ENCODE measurements at places on chromosomes 4 and X.

GRCh38 chr4:56821381-56822243 lies at the start of gene SPINK2:
SPINK2 (minus strand) TSS chr4:56821701; CDS start chr4:56821662, 39 bp downstream.
- DNase-seq, result peak; percentile 95

GRCh38 chrX:106932960-106933537 lies 12.8 kb downstream of the CLDN2 start:
- DNase-seq, result no peak

DNA sequence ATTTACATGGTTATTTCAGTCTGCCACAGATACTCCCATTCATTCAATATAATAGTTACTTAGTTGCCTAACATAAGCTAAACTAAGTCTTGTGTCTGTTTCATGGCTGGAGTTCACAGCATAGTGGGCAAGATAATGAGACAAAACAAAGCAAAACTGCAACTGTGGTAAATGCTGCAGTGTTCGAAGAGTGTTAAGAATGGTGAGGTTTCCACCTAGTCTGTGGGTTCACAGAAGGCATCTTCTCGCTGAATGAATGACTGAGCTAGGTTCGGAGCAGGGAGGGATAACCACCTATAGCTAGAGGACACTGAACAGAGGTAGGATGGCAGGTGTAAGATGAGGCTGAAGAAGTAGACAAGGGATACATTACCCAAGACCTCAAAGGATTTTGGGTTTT lies 171.0 kb downstream of the FBXW7 start:
- DNase-seq, result no peak

DNA sequence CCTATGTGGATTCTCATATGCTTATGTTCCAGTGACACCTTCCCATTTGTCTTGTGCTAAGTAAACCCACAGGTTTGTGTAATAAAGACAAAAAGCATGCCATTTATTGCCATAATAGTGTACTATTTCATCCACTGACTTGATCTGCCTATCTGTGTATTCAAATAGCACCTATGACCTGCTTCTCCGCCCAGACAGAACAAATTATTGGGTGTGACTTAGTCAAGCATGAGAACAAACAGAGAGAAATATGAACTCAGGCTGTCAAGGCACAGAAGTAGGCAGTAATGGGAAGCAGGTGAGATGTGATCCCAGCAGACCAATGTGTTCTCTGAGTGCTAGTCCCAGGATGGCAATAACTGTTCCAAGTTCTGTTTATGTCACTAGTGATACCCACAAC lies 25.4 kb downstream of the ELOVL6 start:
- peak; percentile 23 for DNase-seq

GRCh38 chrX:131827935-131828334 lies 195.2 kb upstream of the STK26 start:
- peak; percentile 29 for DNase-seq

DNA sequence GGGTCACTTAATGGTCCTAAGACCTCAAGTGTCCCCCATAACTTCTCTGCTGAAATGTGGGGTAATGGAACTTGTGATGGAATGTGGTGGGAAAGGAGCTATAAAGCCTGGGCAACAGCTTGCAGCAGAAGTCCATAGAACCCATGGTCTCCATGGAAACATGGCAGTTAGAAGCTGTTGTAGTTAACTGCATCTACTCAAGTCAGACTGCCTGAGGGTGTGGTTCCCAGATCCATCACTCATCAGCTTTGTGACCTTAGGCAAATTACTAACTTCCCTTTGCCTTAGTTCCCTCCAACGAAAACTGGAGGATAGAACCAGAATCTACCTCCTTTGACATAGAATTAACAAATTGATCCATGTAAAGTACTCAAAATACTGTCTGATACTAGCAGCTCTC lies 113.0 kb downstream of the SPATA18 start:
- no peak for DNase-seq

DNA sequence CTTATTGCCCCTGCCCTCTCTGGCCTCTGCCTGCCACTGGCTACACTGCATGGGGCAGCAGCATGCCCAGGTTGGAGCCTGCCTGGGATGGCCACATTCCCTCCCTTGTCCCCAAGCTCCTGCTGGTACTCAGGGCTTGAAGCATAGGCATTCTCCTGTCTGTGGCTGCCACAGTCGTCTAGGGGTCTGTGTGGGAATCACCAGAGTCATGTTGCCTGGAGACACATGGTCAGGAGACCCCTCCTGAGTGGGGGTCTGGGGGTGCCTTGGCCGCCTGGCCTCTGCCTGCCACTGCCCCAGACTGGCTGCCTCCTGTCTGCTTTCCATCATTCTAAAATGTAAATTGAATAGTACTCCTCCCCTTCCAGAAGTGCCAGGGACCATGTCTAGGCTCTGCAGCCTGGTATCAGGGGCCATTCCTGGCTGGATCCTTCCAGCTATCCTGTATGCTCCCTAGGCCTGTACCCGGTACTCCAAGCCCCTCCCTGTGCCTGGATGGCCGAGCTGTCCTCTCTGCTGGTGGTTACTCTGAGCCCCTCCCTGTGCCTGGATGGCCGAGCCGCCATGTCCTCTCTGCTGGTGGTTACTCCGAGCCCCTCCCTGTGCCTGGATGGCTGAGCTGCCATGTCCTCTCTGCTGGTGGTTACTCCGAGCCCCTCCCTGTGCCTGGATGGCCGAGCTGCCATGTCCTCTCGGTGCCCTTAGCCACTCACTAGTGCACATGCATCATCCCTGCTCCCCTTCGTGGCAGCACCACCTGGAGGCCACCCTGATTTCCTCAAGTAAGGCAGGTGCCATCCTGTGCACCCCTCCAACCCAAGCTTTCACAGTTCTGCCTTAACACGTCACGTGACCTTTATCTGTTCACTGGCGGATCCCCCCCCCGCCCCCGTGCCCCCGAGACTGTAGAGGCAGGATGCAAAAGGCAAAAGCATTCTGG lies 5.5 kb upstream of the NKX1-1 start:
- DNase-seq, result peak; percentile 42

GRCh38 chrX:39811376-39811775 lies 286.4 kb downstream of the BCOR start:
- DNase-seq, result no peak

DNA sequence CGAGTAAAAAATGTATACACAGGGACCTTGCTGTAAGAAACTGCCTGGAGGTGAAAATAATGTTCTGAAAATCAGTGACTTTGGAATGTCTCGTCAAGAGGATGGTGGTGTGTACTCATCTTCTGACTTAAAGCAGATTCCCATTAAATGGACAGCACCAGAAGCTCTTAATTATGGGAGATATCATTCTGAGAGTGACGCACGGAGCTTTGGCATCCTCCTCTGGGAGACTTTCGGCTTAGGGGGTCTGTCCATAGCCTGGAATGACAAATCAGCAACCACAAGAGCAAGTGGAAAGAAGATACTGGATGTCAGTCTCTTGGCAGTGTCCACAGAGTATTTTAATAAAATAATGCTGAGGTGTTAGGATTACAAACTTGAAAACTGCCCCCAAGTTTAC lies 129.4 kb downstream of the THOC2 start:
- no peak for DNase-seq

DNA sequence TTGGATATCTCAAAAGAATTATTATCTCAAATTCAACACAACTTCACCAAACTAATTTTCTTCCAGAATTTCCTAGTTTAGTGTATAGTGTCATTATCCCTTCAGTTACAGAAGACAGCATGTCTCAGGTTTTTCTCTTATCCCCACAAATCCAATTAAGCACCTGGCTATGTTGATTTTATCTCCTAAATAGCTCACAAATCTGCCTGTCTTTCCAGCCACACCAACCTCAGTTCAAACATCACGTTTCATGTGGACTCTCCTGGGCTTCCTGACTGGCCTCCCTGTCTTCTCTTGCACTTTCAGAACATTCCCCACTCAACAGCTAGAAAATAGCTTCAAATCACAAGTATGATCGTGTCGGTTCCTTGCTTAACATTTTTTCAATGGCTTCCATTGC lies 14.8 kb downstream of the STK32B start:
- no peak for DNase-seq
